ENCODE measurements at places on chromosomes 5 and 9.

DNA sequence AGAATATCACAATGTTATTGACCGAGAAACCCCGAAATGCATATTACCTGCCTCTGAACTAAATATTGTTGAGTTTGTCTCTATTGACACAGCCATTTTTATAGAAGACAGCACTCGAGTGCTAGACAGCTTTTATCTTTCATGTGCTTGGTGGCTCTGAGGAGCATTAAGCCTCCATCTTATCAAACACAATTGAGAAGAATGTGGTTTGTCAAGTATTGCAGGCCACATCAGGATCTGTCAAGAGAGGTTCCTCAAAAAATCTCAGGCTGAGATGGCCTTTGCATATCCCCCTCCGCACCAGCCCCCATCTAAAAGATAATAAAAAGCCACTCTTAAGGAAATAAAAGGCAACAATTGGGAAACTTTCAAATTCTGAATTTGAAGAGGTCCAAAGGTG is 284.8 kb downstream of the DENND1A start:
- no peak for DNase-seq

GRCh38 chr5:37662362-37662761 is 177.5 kb downstream of the GDNF start:
- no peak for DNase-seq

GRCh38 chr9:3281399-3281798 is 244.4 kb downstream of the RFX3 start:
- no peak for DNase-seq

- DNase-seq, result no peak
Measured at GRCh38 chr9:93557366-93558137, 18.8 kb upstream of the PHF2 start.

DNA sequence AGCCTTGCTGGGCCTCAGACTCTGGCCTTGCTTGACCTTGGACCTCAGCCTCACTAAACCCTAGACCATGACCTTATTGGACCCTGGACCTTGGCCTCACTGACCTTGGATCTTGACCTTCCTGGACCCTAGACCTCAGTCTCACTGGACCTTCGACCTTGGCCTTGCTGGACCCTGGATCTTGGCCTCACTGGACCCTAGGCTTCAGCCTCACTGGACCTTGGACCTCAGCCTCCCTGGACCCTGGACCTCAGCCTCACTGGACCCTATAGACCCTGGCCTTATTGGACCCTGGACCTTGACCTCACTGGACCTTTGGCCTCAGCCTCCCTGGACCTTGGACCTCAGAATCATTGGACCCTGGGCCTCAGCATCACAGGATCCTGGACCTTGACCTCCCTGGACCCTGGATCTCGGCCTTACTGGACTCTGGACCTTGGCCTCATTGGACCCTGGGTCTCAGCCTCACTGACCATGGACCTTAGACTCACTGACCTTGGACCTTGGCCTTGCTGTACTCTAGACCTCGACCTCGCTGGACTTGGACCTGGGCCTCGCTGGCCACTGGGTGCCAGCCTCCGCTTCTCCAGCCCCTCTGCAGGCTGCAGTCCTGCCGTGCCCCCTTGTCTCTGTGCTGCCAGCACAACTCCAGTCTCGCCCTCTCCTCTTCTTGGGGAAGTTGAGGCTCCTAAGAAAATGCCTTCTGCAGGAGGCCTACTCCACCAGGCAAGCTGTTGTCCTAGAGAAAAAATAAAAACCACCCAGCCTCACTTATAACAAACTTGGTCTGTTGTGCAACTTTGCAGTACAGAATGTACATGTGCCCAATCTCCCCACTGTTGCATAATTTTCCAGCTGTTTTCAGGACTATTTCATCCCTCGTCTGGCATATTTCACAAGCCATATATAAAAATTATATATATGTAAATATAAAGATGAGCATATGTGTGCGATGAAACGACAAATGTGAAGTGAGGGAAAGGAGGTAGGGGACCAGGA is 11.0 kb upstream of the ADAMTS2 start:
- DNase-seq, result no peak

GRCh38 chr9:137348769-137349470 is 46.8 kb upstream of the NRARP start:
- DNase-seq, result no peak

- DNase-seq, result no peak
Measured at GRCh38 chr9:72589667-72590521, 68.5 kb downstream of the TMC1 start.

DNA sequence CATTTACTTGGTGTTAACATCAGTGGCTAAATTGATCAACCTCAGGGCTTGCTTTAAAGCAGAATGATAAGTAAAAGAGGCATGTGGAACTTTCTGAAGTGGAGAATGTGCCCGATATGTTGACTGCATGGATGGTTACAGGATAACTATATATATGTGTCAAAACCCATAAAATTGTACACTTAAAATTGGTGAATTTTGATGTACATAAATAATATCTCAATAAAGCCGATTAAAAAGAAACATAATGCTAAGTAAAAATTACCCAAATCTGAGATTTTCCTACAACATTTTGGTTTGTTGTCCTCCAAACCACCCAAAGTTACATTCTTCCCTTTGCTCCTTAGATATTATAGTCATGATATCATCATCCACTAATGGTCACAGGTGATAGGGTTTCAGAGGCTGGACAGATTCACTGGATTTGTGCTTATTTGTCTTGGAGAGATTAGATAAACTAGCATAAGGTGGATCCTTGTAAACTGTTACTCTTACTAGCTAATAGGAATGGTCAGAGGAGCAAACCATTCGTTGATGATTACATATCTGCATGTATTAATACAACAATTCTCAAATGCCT is 119.7 kb upstream of the RPS23 start:
- no peak for DNase-seq

DNA sequence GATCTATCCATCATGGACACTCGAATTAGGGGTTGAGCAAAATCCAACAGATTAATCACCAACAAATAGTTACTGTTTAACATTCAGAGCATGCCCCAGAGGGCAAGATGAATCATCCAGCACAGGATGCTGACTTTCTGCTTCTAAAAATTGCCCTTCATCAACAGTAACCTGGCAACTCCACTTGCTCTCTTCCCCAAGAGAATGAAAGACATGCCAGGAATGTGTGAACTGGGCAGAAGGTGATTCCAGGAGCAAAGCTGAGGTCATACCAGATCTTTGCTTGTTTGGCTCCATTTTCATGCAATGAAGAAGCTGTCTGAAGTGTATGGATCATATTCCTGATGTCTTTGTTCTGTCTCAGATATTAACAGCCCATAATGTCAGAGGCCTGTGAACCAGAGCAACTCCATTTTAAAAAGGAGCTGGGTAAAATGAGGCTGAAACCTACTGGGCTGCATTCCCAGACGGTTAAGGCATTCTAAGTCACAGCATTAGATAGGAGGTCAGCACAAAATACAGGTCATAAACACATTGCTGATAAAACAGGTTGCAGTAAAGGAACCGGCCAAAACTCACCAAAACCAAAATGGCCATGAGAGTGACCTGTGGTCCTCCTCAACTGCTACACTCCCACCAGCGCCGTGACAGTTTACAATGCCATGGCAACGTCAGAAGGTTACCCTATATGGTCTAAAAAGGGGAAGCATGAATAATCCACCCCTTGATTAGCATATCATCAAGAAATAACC is 2.5 kb upstream of the ZNF367 start:
- peak; percentile 33 for DNase-seq

GRCh38 chr9:126111556-126111955 is 215.1 kb upstream of the MVB12B start:
- DNase-seq, result no peak

GRCh38 chr5:149946118-149946517 is 1.5 kb upstream of the PDE6A start:
- DNase-seq, result no peak

GRCh38 chr9:8895106-8895860 is 1095.7 kb upstream of the DMAC1 start:
- no peak for DNase-seq

- no peak for DNase-seq
Measured at GRCh38 chr5:102498271-102499034, at the start of gene SLCO6A1. Gene SLCO6A1, minus strand, starts transcription at chr5:102499001. Its CDS starts 157 bp downstream, at chr5:102498844.

DNA sequence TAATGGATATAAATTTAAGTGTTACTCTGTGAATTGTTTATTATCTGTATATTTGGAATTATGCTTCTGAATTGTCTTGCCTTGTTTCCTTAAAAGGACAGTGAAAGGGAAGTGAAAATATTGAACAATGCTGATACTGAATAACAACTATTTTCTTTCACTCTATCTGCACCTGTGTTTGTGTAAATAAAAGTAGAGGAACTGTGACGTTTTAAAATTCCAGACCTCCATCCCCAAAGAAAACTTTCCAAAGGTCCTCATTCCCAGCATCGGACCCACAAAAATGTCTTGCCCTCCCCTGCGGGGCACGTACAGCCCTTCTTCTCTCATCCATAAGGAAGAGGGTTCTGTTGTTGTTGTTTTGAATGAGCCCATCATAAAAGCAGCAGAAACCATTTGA is 100.0 kb downstream of the NLN start:
- DNase-seq, result no peak

DNA sequence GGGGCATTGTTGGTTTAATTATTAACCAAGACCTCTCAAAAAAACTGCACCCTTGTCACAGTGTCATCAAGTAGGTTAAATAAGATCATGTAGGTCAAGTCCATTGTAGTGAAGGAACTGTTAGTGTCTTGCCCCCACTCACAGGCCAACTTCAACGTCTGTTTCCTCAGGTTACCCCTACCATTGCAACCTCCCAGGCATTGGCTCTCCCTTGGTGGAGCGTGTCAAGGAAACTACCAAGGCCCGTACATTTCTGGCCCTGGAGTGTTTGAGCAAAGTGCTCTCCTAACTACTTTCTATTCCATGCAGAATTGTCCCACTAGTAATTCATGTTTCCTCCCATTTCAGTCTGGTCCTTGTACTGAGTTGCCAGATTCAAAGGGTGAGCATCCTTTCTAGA is 167.5 kb downstream of the MEF2C start:
- DNase-seq, result no peak

- DNase-seq, result no peak
Measured at GRCh38 chr9:103361906-103362305, 366.8 kb downstream of the CYLC2 start.

GRCh38 chr9:137731216-137731946 is 112.6 kb downstream of the EHMT1 start:
- no peak for DNase-seq

GRCh38 chr5:132114150-132115121 is 40.8 kb downstream of the CSF2 start:
- DNase-seq, result no peak

- DNase-seq, result no peak
Measured at GRCh38 chr9:81490605-81491331, 198.6 kb downstream of the TLE1 start.

DNA sequence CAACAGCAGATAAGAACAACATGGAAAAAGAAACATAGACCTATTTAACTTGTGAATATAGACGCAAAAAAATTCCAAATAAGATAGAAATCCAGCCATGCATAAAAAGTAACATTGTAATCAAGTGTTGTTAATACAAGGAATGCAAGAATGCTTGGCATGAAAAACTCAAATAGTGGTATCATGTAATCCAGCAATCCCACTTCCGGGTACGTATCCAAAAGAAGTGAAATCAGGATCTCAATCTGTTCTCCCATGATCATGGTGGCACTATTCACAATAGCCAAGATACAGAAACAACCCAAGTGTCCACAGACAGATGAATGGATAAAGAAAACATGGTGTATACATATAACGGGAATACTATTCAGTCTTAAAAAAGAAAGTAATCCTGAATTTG is 437.4 kb downstream of the ARHGEF28 start:
- DNase-seq, result no peak

- DNase-seq, result no peak
Measured at GRCh38 chr5:130455175-130455574, 550.9 kb downstream of the CHSY3 start.

DNA sequence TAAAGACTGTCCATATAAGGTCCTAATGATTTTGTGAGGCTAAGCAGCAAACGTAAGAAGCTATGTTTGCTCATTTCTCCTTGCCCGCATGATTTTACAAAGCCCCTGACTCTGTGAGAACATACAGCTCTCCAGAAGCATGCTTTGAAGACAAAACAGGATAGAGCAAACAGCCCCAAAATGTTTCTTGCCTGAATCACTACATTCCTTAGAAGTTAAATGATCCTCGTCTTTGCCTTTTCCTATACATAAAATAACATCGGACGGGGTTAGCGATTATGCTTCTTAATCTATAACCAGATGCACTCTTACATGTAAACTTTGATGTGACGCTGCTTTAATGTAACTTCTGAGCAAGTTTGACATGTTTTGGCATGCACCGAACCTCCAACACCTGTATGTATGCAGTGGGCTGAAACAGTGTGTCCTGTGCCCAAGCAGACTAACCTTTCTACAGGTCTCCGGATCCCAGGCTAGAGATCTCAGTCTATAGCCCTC is 353.7 kb downstream of the CETN3 start:
- no peak for DNase-seq

GRCh38 chr5:110441035-110441434 is 285.4 kb downstream of the TMEM232 start:
- no peak for DNase-seq

DNA sequence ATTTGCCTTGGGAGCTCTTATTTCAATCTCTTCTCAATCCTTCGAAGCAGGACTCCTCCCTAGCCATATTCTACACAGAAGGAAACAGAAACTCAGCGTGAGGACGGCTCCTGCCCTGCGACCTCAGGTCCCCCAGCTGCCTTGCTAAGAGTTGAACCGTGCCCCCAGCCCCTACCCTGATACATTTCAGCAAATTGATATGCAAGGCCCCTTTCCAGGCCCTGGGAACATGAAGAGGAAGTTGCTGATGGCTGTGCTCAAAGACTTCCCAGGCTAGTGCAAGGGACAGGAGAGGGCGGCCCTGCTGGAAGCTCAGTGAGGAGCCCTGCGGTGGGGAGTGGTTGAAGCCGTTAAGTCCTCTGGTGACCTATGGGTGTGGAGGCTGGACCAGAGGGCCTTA is 41.5 kb downstream of the BOD1 start:
- no peak for DNase-seq

- DNase-seq, result no peak
Measured at GRCh38 chr5:96751203-96752169, 56.3 kb downstream of the ERAP1 start.

GRCh38 chr5:68720884-68721610 is 372.8 kb upstream of the SLC30A5 start:
- DNase-seq, result no peak

GRCh38 chr5:124036786-124037185 is 524.8 kb downstream of the CSNK1G3 start:
- DNase-seq, result no peak

DNA sequence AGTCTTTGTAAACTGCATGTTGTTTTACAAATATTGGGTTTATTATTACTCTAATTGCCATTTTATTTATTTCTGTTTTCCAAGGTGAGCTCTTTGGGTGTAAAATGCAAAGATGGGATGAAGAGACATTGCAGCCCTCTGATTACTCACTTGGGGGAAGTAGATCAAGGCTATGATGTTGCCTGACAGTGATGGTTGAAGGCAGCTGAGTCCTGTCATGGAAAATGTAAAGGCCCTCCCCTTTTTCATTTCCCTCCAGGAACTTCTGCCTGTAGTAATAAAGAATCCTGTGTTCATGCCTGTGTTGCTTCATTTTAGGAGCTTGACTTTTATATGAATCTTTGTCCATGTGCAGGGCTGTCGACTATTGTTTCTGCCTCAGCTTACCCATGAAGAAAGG is 605.4 kb upstream of the CLINT1 start:
- no peak for DNase-seq

- DNase-seq, result no peak
Measured at GRCh38 chr5:124402144-124402581, 344.3 kb downstream of the ZNF608 start.

Measured in activated CD4-positive, alpha-beta T cell treated with anti-CD3 and anti-CD28 coated beads for 48 hours (primary cell).